Activated T-cell treated with anti-CD3 and anti-CD28 coated beads, Interleukin-2, amount 50 U/mL, for 4 hours (primary cell): ENCODE measurements at places on chromosomes 6 and 20. TPM values are rescaled to one million over a fixed set of nuclear protein-coding genes. Genes with fewer than 3 reads are reported as not detected.

HUS1B gene
- 1.8 TPM for total RNA-seq

MCHR2 gene
- total RNA-seq, result not detected

IFT52 gene
- 16.1 TPM for total RNA-seq

ZBTB9 gene
- 22.9 TPM for total RNA-seq

PSMA7 gene
- 699 TPM for total RNA-seq

PROKR2 gene
- total RNA-seq, result not detected

DPPA5 gene
- not detected for total RNA-seq

DNA sequence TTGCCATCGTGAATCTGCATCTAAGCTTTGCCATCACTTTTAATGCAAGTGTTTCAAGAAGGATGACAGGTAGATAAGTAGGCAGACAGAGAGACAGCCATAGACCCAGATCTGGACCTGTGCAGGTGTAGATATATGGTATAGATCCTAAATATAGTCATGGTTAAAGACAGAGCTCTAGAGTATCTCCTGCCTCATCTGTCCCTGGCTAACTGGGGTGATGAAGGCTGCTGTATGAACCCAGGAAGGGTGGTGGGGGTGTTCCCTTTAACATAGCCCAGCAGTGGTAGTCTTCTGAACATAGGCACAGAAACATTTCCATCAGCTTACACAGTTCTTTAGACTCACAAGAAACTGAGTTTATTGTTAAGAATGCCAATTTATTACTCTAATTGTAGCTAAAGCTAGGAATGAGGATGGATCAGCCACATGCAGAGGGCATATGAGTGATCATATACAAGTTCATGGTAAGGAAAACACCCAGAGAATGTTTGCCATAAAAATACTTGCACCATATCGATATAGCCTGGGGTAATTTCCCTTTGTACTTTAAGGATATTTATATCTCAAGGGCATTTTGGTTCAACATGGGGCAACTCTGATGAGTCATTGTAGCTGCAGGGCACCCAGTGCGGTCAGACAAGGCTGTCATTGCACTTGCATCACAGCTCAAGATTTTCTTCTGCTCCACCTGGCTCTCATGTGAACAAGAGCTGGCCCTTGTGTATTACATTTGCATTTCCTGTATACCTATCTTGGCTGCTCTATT, 587.2 kb downstream of the EPM2A start:
- DNase-seq, result no peak

- no peak for DNase-seq
These were observed 68.6 kb downstream of the BCKDHB start for GRCh38 chr6:80174900-80175572.

GRCh38 chr6:1324936-1325335, 13.0 kb downstream of the FOXQ1 start:
- no peak for DNase-seq

GRCh38 chr6:47836639-47837038, 54.8 kb downstream of the OPN5 start:
- DNase-seq, result no peak

DNA sequence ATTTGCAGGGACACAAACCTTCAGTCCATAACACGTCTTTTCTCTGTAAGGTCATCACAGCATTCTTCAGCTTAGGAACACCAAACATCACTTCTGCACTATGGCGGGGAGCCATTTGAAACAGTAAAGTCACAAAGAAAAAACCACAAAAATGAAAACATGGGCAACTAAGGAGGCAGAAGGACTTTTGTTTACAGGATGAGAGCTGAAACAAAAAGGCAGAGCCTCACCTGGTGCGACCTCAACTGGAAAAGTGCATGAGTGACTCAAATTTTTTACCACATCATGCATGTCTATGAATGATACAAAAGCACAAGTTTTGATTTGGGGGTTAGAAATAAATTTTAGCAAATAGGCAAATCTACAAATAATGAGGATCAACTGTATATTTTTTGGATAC, 68.2 kb upstream of the TNFAIP3 start:
- peak; percentile 26 for DNase-seq

DNA sequence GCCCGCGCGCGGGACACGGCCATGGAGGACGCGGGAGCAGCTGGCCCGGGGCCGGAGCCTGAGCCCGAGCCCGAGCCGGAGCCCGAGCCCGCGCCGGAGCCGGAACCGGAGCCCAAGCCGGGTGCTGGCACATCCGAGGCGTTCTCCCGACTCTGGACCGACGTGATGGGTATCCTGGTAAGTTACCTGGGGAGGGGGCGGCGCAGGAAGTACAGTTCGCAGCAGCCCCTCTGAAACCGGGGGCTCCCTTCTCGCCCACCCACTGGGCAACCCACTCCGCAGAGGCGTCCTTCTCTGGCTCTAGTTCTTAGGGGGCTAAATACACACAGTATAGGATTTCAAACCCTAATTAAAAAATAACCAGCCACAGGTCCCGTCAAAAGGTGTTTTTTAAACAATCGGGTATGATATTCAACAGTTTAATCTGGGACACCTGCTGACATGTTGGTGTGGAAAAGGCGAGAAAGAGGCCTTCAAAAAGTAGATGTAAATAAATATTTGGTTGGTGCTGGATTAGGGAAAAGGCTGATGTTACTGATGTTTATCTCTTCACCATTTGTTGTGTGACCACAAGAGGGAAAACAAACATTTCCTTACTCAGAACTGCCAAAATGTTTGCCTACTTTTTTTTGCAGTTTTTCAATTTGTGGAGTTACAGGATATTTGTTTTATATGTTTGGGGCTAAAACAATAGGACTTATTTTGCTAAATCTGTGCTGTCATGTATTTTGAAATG, 577 bp downstream of the SASH1 start:
- DNase-seq, result no peak

GRCh38 chr6:24549674-24550353, 55.0 kb downstream of the ALDH5A1 start:
- DNase-seq, result no peak

GRCh38 chr6:4128072-4128471, 7.3 kb downstream of the ECI2 start:
- DNase-seq, result no peak

DNA sequence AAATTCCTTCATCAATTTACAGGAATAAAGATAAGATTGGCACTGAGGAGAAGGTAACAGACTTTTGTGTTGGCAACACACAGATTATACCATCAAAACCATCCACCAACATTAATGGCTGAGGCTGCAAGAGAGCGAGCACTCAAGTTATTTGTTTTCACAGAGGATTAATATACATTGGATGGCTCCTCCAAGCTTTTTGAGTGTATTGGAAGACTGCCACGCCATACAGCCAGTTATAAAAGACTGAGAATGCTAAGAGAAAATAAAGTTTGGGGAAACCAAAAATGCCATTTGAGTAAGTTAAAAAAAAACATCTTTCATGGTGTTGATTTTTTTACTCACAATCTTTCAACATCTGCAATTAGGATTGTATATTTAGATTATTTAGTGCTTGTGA, 973.8 kb upstream of the SLC35B3 start:
- no peak for DNase-seq

GRCh38 chr6:169567819-169568218, 134.0 kb downstream of the WDR27 start:
- DNase-seq, result no peak

GRCh38 chr20:61186771-61187472, 65.1 kb upstream of the CDH4 start:
- no peak for DNase-seq
